ENCODE measurements at places on chromosomes 1 and 21.

GRCh38 chr1:118494998-118495397 lies 310.0 kb upstream of the SPAG17 start:
- DNase-seq = no peak

DNA sequence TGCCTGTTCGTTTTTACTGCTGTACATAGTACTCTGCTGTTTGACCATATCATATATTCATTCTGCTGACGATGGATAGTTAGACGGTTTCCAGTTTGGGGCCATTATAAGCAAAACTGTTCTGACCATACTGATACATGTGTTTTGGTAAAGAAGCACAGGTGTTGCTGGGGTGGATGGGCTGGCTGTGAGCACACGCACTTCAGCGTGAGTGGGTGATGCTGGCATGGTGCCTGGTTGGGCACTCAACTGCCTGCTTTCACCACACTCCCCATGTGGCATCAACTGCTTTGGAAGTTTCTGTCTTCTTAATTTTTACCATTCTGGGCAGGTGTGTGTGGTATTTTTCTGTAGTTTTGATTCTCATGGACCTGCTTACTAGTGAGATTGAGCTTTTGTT lies 37.3 kb downstream of the ADARB1 start:
- no peak for DNase-seq

GRCh38 chr1:41528106-41528505 lies 43.6 kb upstream of the EDN2 start:
- no peak for DNase-seq

DNA sequence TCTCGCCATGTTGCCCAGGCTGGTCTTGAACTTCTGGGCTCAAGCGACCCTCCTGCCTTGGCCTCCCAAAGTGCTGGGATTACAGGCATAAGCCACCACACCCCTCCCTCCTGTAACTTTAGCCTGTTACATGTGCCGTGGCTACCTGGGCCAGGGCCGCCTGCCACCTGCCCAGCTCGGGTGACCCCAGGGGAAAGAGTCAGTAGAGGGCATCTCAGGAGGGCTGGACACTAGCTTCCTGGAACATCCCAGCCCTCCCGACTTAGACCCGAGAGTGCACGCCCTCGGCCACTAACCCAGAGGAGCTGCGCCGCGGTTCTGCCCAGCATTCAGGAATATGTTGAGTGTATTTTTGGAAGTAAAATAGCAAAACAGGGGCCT lies 40.4 kb upstream of the TMEM52 start:
- DNase-seq = no peak
